ENCODE measurements at places on chromosomes 6 and 20.

DNA sequence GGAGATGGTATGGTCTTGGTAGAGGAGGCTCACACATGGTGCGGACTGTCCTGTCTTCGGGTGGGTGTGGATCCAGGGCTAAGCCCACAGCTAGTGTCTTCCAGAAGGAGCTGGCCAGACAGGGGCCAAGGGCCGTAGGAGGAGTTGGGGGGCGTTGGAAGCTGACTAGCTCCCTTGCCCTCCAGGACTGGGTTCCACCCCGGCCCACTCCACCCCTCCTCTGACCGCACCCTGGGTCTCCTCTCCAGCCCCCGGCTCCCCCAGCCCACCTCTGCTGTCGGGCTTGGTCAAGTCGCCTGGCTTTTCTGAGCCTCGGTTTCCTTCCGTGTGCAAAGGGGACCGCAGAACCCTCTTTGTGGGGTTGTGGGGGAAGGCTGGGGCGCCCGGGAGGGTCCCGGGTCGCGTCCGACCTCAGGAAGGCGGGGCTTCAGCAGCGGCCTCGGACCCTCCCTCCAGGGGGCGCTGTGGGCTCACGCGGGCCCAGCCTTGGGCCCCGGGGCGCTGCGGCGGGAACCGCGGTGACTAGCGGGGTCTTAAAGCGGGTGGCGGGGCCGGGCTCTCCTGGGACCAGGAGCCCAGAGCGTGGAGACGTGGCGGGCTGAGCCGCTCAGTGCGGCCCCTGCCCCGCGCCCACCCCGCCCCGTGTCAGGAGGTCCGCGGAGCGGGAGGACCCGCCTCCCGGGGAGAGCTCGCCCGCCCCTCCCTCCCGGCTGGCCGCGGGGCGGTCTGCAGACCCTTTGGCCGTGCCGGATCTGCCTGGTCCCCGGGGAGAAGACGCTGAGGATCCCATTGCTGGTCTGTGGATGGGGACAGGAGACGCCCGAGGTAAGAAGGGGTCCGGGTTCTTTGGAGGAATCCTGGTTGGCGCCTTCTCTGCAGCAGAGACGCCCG lies 5.4 kb downstream of the NPBWR2 start:
- peak; percentile 73 for DNase-seq
- peaks cover 43% of the 10 kb centered on the region for H3K4me1 ChIP-seq
- H3K27ac ChIP-seq, result no peak overlapping the region
- peak overlapping the region; percentile 46 for H3K4me3 ChIP-seq
- peaks cover 85% of the 10 kb centered on the region for H3K27me3 ChIP-seq
- H3K36me3 ChIP-seq, result no peaks in the 10 kb centered on the region

GRCh38 chr20:2469991-2470422 lies 582 bp downstream of the SNRPB start:
- peaks cover 48% of the 10 kb centered on the region for H3K36me3 ChIP-seq
- peak overlapping the region; percentile 98 for H3K4me3 ChIP-seq
- peak overlapping the region; percentile 97 for H3K27ac ChIP-seq
- H3K27me3 ChIP-seq, result no peaks in the 10 kb centered on the region

DNA sequence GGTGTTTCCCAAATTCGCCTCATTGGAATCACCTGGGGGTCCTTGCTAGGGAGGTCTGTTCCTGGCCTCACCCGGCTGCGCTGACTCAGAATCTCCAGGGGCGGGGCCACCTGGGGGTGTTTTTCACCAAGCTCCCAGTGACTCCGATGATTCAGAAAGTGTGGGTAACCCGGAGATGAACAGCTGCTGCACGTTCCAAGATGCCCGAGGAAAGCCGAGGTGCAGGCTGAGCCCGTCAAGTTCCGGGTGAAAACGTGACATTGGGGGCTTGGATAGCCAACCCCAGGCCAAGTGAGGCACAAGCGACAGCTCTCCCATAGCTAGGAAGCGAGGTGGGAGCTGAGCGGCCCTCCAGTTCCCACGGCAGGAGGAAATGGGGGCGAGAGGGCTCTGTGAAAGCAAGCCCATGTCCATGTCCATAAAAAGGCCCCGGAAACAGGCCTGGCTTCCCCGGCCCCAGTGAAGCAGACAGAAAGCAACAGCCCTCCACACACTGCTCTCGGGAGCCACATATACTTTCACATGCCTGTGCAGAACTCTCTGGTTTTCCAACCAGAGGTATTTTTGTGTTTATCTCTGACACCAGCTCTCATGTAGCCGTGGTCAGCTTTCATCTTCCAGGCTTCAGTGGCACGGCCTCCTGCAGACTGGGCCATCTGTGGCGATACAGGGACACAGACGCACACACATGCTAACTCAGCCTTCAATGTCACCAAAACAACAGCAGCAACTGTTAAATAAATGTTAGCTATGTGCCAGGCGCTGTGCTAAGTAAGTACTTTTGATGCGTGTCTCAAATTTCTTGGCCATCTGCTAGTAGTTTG lies 90.7 kb upstream of the CCDC28A start:
- no peaks in the 10 kb centered on the region for H3K36me3 ChIP-seq
- H3K27ac ChIP-seq, result no peak overlapping the region
- peak; percentile 54 for DNase-seq
- peaks cover 15% of the 10 kb centered on the region for H3K27me3 ChIP-seq
- peaks cover 4% of the 10 kb centered on the region for H3K4me1 ChIP-seq
- no peak overlapping the region for H3K4me3 ChIP-seq

DNA sequence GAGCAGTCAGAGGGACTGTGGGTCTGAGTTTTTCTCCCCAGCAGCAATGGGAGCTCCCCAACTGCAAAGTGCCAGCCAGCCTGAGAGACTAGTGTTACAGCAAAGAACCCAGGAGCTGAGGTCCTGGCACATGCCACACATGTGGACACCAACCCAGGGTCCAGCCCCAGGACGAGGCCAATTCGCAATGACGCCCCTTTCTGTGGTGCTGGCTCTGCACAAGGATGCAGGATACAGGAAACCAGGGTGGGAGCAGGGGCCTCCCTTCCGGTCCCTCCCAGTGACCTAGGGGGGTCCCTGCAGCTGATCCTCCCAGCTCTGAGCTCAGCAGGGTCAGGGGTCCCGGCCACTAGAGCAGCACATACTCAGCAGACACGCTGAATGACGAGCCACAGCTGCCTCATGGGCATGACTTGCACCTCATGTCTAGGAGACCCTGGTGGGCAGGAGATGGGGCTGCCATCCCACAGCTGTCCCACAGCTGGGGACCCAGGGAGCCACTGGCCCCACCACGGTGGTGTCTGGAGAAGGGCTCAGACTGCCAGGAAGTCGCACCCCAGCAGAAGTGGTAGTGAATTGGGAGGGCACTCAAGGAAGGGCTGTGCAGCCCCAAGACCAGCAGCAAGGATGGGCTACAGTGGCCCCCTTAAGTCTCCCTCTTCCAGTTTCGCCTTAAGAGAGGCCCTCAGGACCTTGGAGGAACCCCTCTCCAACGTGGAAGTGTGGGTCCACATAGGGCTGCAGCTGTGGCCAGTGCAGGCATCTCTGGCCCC lies 3.6 kb downstream of the ARFRP1 start:
- no peak overlapping the region for H3K27ac ChIP-seq
- no peak overlapping the region for H3K4me3 ChIP-seq
- H3K36me3 ChIP-seq, result peaks cover 44% of the 10 kb centered on the region
- peaks cover 81% of the 10 kb centered on the region for H3K4me1 ChIP-seq
- DNase-seq, result peak; percentile 2

GRCh38 chr20:57500962-57501361 lies 24.0 kb downstream of the CTCFL start:
- DNase-seq, result no peak
- no peaks in the 10 kb centered on the region for H3K27me3 ChIP-seq
- peaks cover 89% of the 10 kb centered on the region for H3K36me3 ChIP-seq
- H3K4me1 ChIP-seq, result peaks cover 3% of the 10 kb centered on the region
- no peak overlapping the region for H3K27ac ChIP-seq
- no peak overlapping the region for H3K4me3 ChIP-seq

DNA sequence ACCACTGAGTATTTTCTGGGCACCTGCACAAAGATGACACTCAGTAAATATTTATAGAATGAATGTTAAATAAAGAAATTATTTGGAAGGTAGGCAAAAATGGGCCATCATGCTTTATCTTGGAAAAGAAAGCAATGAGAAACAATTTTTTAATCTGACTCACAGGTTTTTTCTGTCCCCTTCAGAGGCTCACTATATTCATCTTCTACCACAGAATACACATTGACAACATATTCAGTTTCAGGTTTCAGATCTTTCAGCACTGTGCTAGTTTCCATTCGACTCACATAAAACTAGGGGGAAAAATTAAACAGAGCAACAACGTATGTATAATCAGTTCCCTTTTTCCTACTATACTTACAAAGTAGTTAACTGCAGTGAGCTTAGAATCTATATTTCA lies 58.3 kb downstream of the COL12A1 start:
- no peak overlapping the region for H3K27ac ChIP-seq
- no peaks in the 10 kb centered on the region for H3K4me1 ChIP-seq
- DNase-seq, result no peak
- H3K36me3 ChIP-seq, result no peaks in the 10 kb centered on the region
- H3K4me3 ChIP-seq, result no peak overlapping the region

DNA sequence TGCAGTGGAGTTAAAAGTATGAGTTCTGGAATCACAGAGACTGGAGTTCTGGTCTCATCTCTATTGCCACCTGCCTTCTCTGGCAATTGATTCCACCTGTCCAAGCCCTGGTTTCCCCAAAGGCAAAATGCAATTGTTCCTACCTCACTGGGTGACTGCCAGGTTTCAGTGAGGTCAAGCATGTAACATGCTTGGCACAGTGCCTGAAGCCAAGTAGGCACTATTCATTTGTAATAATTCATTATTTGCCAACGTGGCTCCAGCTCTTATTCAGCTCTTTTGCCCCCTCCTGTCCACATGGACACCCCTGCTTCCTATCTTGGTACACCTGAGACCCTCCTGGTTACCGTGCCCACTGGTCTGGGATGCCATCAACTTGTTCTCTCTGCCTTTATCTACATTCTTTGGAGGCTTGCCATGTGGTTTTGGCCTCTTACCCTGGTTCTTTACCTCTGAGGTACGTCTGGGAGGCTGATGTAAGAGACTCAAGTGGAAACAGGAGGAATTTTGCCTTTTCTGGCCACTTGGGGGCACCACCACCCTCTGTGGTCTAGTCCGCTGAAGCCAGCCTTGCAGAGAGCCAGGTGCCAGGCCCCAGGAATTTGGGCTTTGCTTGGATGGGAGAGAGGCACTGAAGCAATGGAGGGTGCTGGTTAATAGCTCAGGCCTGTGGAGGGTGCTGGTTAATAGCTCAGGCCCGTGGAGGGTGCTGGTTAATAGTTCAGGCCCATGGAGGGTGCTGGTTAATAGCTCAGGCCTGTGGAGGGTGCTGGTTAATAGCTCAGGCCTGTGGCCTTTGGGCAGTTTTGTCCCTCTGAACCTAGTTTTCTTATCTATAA lies 1.7 kb downstream of the KCNK15 start:
- no peak overlapping the region for H3K4me3 ChIP-seq
- peak; percentile 74 for DNase-seq
- H3K4me1 ChIP-seq, result peaks cover 22% of the 10 kb centered on the region
- no peaks in the 10 kb centered on the region for H3K36me3 ChIP-seq
- H3K27ac ChIP-seq, result no peak overlapping the region

GRCh38 chr6:1709234-1709641 lies 99.5 kb downstream of the FOXC1 start:
- H3K27me3 ChIP-seq, result peaks cover 15% of the 10 kb centered on the region
- no peak overlapping the region for H3K4me3 ChIP-seq
- H3K4me1 ChIP-seq, result peaks cover 1% of the 10 kb centered on the region
- no peak for DNase-seq

GRCh38 chr6:13332349-13332706 lies 4.0 kb upstream of the TBC1D7 start:
- DNase-seq, result no peak
- H3K4me1 ChIP-seq, result peaks cover 20% of the 10 kb centered on the region
- H3K27me3 ChIP-seq, result no peaks in the 10 kb centered on the region
- no peak overlapping the region for H3K4me3 ChIP-seq
- no peak overlapping the region for H3K27ac ChIP-seq

DNA sequence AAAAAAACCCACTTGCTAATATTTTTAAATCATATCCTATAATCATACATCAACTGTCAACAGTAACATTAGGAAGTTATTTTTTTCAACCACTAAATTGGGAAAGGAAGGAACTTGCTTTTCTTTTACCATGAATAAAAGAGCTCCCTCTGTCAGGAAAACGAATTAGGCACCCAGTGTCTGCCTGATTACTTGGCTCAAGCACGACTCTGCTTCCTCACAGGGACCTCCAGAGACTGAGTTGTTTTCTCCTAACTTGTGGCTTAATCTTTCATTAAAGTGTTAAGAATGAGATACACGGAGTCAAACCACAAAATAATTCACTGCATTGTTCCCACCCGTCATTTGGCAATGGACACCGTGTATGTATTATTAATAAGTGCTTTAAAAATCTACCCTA lies 1405.1 kb upstream of the EYS start:
- H3K4me3 ChIP-seq, result no peak overlapping the region
- no peaks in the 10 kb centered on the region for H3K36me3 ChIP-seq
- DNase-seq, result no peak
- no peaks in the 10 kb centered on the region for H3K4me1 ChIP-seq
- peak overlapping the region; percentile 17 for H3K27ac ChIP-seq

GRCh38 chr6:157460182-157460999 lies 79.4 kb downstream of the ZDHHC14 start:
- H3K4me1 ChIP-seq, result peaks cover 52% of the 10 kb centered on the region
- H3K27me3 ChIP-seq, result no peaks in the 10 kb centered on the region
- no peak for DNase-seq
- no peak overlapping the region for H3K4me3 ChIP-seq
- no peaks in the 10 kb centered on the region for H3K36me3 ChIP-seq

DNA sequence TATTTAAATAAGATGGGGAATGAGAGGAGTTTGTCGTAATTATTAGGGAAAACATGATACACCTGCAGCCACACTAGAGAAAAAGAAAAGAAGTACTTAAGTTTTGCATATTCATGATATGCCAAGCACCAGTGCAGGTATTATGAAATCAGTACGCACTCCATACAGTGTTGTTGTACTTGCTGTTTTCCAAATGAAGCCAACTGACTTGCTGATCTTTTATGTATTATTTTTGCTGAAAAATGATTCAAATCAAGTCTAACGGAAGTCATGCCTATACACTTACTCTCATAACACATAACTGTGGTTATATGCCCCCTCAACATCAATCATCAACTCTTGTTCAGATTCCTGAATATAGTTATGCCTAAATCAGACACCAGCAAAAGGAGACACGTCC lies 584.9 kb upstream of the EYS start:
- H3K4me3 ChIP-seq, result no peak overlapping the region
- DNase-seq, result no peak
- no peaks in the 10 kb centered on the region for H3K4me1 ChIP-seq
- H3K27ac ChIP-seq, result no peak overlapping the region
- H3K27me3 ChIP-seq, result no peaks in the 10 kb centered on the region

Measured in K562 (cell line).